ENCODE measurements at places on chromosomes 5 and 9.

- no peak for DNase-seq
Observed at GRCh38 chr5:25412116-25412661, 767.4 kb upstream of the CDH10 start.

DNA sequence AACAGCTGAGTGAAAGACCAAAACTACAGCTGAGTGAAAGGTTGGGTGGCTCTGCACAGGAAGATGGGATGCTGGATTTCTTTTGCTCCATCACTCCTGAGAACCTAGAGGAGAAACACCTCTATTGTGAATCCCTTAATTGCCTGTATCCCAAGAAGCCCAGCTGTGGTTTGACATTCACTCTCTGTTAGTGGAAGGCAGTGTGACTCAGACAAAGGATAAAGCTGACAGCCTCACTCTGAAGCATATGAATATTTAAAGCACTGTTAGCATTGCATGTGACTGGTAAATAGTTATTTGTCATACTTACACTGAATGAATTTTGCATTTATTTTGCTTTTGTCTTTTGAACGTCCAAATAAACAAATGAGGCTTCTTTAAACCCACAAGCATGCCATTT, 367.1 kb upstream of the RIOK2 start:
- DNase-seq = no peak

- no peak for DNase-seq
Observed at GRCh38 chr9:6628704-6629103, 16.8 kb downstream of the GLDC start.

- DNase-seq = no peak
Observed at GRCh38 chr5:119336262-119336661, 19.6 kb upstream of the TNFAIP8 start.

- DNase-seq = no peak
Observed at GRCh38 chr5:126300293-126300692, 122.9 kb upstream of the GRAMD2B start.

DNA sequence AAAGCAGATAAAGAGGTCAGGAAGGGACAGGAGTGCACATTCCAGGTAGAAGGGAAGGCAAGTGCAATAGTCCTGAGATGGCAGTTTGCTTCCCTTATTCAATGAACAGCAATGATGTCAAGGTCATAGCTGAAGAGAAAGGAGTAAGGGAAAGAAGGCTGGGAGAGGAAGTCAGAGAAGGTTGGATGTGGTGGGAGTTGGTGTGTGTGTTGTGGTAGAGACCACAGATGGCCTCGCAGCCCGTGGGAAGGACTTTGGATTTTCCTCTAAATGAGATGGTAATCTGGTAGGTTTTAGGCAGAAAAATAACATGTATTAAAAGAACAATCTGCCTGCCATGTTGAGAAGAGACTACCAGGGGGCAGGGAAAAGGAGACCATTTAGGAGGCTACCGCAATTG, 25.1 kb upstream of the LPAR1 start:
- no peak for DNase-seq

DNA sequence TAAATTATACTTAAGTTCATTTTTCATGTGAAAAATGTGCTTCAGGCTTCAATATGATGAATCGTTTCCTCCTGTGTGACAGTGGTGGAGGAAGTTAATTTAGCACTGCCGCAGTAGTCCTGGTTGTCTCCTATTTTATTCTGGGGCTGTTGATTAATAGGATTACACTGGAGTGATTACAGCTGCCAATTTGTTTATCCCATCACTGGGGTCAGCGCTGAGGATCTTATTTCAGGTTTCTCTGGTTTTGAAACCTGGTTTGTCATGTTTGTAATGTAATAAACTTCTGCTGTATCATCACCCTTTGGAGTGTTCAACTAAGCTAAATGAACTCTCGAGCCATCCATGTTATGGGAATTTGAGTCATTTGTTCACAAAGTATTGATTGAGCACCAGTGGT, 241.7 kb upstream of the KCNN2 start:
- no peak for DNase-seq

GRCh38 chr9:27861887-27862286, 288.6 kb upstream of the C9orf72 start:
- no peak for DNase-seq

GRCh38 chr5:112245656-112246055, 173.4 kb downstream of the EPB41L4A start:
- no peak for DNase-seq

GRCh38 chr9:108535526-108535925, 320.3 kb downstream of the ACTL7B start:
- no peak for DNase-seq

GRCh38 chr9:100111235-100111634, 12.2 kb downstream of the INVS start:
- DNase-seq = no peak

DNA sequence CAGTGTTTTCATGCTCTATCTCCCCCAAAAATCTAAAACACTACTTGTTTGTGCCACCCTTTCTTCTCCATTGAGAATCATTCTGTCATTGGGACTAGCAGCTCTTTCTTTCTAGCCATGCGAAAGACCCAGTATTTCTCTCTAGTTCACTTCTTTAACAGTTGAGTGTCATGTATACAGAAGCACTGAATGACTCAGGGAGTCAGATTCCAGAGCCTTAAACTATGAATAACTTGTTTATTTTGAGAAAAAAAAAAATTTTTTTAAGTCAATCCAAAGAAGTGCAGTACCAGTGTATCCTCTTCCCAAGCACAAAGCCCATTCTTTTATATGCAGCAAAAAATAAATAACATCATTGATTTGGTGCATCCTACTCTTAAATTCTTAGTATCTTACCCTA, 415.4 kb upstream of the GRAMD2B start:
- DNase-seq = no peak

- DNase-seq = no peak
Observed at GRCh38 chr9:12817702-12818101, 42.9 kb downstream of the LURAP1L start.

GRCh38 chr5:100546001-100546400, 10.8 kb downstream of the FAM174A start:
- DNase-seq = no peak

- DNase-seq = no peak
Observed at GRCh38 chr5:60346393-60346792, 353.6 kb downstream of the DEPDC1B start.

DNA sequence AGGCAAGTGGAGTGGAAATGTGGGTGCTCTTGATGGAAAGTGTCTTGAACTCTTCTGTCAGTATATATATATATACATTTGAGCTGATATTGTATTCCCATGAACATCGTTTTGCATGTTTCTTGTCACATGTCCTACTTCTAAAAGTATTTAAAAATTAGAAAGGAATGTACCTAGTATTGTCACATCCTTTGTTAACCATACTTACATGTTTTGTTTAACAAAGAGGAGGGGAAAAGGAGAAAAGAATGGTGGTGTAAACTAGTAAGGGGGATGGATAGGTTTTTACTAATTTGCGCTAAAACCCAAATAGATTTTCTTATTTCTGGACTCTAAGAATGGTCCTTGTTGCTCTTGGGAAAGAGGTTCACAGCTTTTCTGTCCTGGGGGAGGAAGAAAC, 181.7 kb downstream of the GOLPH3 start:
- no peak for DNase-seq

DNA sequence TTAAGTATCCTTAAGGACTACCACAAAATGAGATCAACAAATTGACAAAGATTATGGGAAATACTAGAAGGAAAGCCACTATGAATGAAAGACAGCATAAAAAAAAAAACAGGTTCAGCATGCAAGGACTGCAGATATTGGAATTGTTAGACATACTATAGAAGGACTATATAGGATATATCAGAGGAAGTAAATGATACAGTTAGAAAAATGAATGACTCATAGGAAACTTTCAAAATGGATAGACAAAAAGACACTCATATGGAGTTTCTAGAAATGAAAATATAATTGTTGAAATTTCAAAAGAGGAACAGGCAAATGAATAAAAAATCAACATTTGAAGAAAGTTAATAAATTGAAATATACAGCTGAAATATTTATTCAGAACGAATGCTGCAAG, 180.6 kb downstream of the PLK2 start:
- DNase-seq = no peak

DNA sequence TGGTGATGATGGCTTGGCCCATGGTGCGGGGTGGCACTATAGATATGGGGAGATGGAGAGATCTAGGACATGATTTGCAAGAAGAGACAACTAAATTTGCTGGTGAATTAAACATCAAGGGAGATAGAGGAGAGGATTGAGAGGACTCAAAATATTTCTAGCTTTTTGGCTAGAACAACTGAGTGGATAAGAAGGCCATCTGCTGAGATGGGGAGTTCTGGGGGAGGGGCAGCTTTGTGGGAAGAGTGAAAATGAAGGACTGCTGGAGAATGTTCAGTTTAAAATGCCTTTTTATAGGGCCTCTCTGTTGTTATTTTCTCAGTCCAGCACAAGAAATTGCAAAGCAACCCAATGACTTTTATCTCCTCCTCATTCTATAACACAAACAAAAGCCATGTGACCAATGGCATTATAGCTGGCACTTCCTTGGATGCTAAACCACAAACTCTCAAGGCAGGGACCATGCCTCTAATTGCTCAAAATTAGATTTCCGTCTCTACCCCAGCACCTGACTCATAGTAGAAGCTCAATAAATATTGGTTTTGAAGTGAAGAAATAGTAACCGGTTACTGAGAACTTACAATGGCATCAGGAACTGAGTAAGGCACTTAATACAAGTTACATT, 29.8 kb downstream of the JAKMIP2 start:
- DNase-seq = no peak

- no peak for DNase-seq
Observed at GRCh38 chr9:11702548-11702947, 990.6 kb upstream of the TYRP1 start.

DNA sequence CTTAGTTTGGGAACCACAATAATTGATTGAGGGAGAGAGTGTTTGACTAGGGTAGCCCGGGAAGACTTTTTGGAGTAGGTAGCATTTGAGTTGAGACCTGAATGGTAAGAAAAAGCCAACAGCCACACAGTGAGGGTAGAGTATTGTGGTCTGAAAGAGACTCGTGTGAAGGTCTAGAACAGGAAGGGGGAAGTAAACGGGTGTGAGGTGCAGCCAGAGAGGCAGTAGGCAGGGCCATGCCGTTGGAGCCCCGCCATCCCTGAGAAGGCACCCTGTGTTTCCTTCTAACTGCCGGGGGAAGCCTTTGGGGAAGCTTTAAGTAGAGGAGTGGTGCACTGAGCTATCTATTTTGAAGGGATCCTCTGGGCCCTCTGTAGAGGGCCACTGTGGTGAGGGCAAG, 3.5 kb upstream of the F2RL2 start:
- no peak for DNase-seq

- DNase-seq = no peak
Observed at GRCh38 chr9:106670418-106670817, 192.5 kb upstream of the ZNF462 start.

DNA sequence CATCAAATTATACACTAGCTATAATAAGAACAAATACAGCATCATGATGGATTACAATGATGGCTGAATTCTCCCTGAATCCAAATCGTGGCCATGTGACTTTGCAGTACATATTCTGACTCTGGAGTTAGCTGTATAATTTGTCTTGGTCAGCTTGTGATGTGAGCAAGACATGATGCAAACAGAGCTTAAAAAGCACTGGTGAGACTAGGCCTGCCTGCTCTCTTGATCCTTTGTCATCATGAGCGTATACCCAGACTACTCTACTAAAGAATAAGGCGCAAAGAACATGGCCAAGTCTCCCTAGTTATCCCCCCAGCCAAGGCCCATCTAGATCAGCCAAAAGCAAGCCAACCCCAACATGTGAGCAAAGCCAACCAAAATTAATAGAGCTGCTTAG, 34.7 kb upstream of the IFNE start:
- DNase-seq = no peak

GRCh38 chr9:84759300-84759750, 89.8 kb downstream of the NTRK2 start:
- DNase-seq = peak; percentile 5

DNA sequence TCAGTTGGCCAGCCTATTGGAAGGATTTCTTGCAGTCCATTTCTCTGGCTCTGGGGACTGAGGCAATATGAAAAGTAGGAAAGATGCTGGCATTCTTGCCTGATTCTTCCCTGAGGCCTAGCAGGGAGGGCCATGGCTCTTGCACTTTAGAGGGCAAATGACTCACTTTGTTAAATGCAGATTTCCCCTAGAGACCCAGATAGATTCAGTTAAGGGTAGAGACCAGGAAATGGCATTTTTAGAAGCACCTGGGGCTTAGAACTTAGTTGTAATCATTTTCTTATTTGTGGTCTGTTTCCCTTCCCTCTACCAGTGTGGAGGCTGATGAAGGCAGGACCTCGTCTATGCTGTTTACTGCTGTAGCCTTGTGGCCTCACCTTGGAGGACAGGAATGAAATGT, 112.8 kb upstream of the NR3C1 start:
- no peak for DNase-seq

DNA sequence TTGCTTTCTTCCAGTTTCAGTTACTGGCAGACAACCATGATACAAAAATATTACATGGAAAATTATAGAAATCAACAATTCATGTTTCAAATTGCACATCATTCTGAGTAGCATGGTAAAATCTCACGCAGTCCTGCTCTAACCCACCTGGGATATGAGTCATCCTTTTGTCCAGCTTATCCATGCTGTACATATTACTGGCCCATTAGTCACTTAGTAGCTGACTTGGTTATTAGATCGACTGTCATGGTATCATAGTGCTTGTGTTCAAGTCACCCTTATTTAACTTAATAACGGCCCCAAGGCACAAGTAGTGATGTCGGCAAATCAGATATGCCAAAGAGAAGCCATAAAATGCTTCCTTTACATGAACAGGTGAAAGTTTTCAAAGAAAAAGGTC, 41.2 kb downstream of the NADK2 start:
- no peak for DNase-seq

GRCh38 chr5:124746916-124747790, 714 bp upstream of the ZNF608 start:
- DNase-seq = no peak

GRCh38 chr9:126373241-126373640, 46.6 kb downstream of the MVB12B start:
- no peak for DNase-seq

GRCh38 chr5:123207081-123207537, 118.1 kb downstream of the PRDM6 start:
- DNase-seq = no peak

DNA sequence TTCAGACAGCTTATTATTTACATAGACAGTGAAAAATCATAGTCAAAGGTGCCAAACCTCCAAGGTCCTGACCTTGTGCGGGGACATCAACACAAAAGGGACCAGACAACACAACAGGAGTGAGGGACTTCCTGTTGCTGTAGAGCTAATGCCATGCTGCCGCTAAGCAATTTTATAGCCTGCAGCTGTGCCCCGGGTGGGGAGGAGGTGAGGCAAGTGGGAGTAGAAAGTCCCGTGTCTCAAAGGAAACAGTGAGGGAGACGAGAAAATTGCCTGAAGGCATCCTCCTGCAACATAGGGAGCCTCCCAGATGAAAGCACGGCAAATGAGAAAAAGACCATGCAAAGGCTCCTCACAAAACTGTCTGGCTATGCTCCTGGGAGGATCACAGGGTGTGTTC, 58.8 kb downstream of the CAAP1 start:
- DNase-seq = no peak

Measured in activated CD4-positive, alpha-beta T cell treated with anti-CD3 and anti-CD28 coated beads for 24 hours (primary cell).